ENCODE measurements at places on chromosomes 6 and 20.
A peak's percentile ranks its signal among the peaks of the same experiment; 100 is the strongest.

DNA sequence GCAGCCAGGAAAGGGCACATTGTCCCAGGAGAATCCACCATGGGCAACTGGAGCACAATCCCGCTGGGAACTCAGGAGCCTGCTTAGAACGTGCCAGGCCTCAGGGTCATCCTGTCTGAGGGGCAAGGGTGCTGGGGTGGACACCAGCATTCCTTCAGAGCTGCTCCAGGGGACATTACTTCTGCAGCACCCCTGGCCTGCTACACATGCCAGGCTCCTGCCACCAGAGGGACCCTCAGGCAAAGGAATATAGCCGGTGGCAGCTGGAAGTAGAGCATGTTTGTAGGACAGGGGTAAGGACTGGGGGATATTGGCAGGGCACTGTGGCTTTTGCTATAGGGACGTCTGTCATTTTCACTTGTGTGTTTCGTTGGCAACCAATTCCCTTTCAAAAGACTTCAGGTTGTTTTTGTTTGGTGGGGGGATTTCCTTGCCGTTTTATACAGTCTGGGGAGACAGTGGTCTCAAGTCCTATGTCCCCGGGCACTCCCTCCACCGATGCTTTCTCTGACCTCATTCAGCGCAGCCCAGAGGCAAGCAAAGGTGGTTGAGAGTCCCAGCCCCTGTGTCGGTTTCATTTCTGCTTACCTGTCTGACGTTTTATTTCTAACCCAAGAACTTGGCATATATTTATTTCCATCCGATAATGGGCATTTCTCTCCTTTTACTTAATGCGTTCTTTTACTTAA lies 130.8 kb downstream of the JPH2 start:
- DNase-seq: no peak

GRCh38 chr6:135030056-135030473 lies 24.6 kb downstream of the HBS1L start:
- DNase-seq: no peak

DNA sequence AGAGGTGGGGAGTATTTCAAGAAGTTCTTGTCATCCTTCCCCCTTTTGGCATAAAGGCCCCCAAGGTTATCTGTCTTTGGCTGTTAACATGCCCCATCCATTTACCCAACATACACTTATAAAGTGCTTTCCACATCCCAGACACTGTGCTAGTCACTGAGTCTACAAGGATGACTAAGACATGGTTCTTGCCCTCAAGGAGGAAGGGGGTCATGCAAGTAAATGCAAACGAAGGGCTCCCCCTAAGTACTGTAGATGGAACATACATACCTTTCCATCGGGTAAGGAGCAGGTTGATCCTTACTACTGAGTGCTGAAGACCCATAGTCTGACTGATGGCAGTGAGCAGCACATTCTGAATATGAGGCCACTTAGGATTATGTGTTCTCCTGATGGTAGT lies 38.3 kb downstream of the HECA start:
- no peak for DNase-seq

DNA sequence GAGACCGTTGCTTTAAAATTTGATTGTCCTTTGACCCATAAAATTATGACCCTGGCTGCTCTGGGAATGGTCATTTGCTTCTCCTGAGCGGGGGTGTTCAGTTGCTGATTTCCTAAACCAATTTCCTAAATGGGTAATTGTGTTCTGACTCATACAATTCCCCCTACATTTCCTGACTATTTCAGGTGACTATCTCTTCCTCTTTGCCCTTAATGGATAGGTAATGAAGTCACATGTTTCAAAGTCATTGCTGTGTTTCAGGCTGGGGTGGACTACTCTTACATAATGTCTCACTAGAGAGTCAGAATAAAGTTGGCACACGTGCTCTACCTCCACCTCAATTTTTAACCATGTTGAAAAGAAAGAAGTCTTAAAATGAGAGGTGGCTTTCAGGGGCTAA lies 109.8 kb downstream of the DOK5 start:
- no peak for DNase-seq

GRCh38 chr6:155261111-155261900 lies 2.5 kb upstream of the CLDN20 start:
- no peak for DNase-seq

- no peak for DNase-seq
Measured at GRCh38 chr20:48879612-48880245, 41.8 kb upstream of the ARFGEF2 start.

DNA sequence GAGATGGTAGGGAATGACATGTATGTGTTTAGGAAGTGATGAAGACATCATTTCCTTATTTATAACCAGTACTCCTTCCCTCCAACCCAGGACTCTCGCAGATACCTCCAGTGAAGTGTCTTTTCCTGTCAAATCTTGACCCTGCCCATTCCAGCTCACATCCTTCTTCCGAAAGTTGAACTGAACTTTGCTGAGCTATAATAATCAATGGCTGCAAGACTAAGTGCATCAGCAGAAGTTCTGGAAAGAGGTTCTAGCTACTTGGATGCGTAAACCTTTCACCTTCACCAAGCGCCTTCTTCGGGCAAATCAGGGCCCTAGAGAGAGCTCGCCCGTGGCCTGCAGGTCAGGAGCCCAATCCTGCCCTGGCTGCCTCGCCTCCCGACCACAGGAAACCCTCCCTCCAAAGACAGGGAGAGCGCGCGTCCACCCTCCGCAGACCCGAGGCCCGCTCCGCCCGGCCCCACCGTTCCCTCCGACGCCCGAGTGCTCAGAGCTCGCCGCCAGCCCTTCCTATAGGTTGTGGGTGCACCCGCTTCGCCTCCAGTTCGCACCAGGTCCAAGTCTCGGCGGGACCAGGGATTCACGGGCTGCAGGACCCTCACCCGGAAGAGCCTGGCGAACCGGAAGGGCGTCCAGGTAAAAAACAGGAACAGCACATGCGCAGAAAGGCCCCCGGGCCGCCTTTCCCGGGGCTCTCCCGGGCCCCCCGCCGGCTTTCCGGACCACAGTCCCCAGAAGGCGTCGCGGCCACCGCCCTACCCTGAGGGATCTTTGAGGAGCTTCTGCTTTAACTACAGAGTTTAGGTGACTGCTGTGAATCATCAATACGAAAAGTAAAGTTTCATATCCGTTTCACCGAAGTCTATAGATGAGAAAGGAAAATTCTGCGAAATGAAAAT lies at the start of gene ZNF334:
Gene ZNF334 (minus strand): TSS at position 617 of the 902 bp plus-strand sequence. CDS start 1,457 bp downstream, outside the sequence.
- DNase-seq: peak; percentile 20

- DNase-seq: no peak
Measured at GRCh38 chr6:44333942-44334341, 8.5 kb upstream of the SPATS1 start.

- no peak for DNase-seq
Measured at GRCh38 chr6:8100159-8100854, 2.0 kb downstream of the EEF1E1 start.

DNA sequence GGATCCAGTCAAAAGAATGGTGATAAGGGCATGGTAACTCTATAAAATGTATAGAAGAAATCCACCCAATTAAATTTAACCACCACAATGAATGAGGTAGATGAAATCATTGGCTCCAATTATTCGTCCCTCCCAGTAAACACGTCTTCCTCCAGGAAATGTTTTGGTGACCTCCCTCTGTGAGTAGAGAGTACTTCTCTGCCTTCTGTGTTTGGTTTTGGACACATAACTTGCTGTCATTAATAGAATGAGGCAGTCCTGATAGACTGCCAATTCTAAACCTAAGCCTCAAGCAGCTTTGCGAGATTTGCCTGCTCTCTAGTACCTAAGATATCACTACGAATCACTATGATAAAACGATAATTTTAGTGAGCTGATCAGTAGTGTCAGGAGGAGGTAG lies 632.8 kb downstream of the HDGFL1 start:
- no peak for DNase-seq

GRCh38 chr6:136070815-136071214 lies 179.3 kb downstream of the MTFR2 start:
- DNase-seq: no peak

Measured in breast epithelium (tissue), 4 donors.